GM12892 (cell line): ENCODE measurements at places on chromosomes 2 and 18.

DNA sequence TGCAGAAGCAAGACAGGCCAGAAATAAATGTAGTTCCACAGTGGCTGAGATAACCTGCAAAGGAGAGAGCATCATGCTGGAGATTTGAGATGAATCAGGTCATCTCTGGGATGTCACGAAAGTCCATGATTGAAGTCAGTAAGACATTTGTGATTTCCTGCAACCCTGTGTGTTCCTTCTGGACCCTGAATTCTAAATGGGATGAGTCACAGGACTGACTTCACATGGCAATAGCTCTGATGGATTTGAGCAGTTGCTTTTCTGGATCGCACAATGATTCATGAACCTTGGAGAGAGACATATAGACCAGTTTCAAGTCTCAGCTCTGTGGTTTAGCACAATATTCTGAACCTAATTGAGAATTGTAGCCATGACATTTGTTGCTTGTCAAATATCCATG is 102.9 kb downstream of the TSN start:
- DNase-seq = no peak

GRCh38 chr2:16100006-16100405 is 159.7 kb downstream of the MYCN start:
- DNase-seq = no peak

- DNase-seq = no peak
Measured at GRCh38 chr2:38462121-38462661, 85.1 kb upstream of the ATL2 start.

DNA sequence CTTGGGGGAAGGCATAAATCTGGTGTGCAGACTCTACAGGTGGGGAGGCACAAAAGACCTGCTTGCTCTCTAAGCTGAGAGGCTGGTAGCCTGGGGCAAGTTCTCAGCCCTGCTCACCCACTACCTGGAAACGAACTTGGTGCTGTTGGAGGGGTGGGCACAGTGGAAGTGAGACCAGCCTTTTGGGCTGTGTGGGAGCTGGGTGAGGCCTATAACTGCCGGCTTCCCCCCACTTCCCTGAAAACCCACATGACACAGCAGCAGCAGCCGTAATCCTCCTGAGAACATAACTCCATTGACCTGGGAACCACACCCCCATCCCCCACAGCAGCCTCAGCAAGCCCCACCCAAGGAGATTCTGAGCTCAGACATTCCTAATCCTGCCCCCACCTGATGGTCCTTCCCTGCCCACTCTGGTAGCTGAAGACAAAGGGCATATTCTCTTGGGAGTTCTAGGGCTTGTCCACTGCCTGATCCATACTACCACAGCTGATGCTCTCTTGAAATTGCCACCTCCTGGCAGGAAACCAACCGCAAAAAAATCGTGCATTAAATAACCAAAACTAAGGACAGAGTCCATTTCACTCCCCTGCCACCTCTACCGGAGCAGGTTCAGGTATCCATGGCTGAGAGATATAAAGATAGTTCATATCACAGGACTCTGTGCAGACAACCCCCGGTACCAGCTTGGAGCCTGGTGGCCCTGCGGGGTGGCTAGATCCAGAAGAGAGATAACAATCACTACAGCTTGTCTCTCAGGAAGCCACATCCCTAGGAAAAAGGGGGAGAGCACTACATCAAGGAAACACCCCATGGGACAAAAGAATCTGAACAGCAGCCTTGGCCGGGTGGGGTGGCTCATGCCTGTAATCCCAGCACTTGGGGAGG is 178.1 kb downstream of the NDUFA10 start:
- no peak for DNase-seq

- DNase-seq = no peak
Measured at GRCh38 chr18:39624961-39625360, 2059.4 kb upstream of the CELF4 start.

DNA sequence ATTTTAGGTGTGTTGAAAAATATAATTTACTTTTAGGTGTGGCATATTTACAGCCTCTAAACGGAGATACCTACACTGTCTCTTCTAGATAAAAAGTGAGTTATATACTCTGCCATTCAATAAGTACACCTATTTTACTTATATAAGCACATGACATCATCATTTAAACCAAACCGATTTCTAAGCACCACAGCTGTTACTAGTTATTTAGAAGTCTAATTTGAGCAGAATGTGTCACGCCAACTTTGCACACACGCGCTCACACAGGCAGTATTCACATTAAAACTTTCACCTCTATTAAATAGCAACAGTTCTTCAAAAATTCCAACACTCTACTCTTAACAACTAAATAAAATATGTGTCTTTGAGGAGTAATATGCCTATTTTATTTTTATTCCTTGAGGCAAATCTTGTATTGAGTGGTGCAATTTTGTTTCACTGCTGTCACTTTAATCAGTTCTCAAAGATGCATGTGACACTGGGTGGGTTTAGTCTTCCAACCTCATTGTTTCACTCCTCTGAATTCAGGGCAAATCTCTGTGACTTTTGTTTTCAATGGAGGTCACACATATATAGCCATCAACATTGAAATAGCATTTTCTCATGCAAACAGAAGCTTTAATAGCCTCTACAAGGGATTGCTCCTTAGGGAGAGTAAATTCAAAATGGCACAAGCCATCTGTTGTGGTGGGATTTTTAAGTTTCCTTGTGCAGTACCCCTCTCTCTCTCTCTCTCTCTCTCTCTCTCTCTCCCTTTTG is 721.0 kb downstream of the PLCL1 start:
- no peak for DNase-seq
